ENCODE measurements at places on chromosomes 2 and 18.
A peak's percentile ranks its signal among the peaks of the same experiment; 100 is the strongest.

GRCh38 chr2:237692601-237693290 is 65.4 kb downstream of the LRRFIP1 start:
- DNase-seq, result no peak

GRCh38 chr18:48552130-48552529 is 13.3 kb downstream of the CTIF start:
- no peak for DNase-seq

DNA sequence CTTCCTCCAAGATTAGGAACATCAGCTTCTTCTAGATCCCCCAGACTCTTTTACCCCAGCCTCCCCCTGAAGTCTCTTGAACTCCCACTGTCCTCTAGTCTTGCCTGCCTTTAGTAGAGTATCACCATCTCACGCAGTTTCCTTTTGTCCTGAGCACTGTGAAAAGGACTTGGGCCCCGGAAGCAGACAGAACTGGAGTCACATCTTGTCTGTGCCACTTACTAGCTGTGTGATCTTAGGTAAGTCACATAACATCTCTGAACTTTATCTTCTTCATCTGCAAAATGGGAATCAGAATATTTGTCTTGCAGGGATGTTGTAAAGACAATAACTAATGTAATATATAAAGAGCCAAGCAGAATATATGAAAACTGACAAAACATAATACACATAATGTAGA is 8.4 kb upstream of the TRABD2A start:
- DNase-seq, result no peak

DNA sequence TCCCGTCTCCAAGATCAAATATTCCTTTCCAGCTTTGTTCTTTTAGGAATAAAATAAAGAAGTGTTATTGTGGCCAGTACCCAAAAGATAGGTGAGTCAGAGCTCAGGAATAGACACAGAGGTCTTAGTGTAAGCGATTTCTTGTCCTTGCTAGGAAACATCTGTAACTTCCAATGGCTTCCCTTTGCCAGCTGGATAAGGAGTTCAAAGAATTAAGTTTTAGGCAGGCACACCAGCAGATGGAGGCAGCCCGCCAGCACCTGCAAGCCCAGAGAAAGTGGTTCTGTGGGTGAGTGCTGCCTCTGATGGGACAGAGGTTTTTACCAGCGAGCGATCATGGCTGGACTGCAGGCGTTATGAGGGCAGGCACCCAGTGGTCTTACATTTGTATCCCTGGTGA is 125.4 kb downstream of the MGAT5 start:
- DNase-seq, result no peak

DNA sequence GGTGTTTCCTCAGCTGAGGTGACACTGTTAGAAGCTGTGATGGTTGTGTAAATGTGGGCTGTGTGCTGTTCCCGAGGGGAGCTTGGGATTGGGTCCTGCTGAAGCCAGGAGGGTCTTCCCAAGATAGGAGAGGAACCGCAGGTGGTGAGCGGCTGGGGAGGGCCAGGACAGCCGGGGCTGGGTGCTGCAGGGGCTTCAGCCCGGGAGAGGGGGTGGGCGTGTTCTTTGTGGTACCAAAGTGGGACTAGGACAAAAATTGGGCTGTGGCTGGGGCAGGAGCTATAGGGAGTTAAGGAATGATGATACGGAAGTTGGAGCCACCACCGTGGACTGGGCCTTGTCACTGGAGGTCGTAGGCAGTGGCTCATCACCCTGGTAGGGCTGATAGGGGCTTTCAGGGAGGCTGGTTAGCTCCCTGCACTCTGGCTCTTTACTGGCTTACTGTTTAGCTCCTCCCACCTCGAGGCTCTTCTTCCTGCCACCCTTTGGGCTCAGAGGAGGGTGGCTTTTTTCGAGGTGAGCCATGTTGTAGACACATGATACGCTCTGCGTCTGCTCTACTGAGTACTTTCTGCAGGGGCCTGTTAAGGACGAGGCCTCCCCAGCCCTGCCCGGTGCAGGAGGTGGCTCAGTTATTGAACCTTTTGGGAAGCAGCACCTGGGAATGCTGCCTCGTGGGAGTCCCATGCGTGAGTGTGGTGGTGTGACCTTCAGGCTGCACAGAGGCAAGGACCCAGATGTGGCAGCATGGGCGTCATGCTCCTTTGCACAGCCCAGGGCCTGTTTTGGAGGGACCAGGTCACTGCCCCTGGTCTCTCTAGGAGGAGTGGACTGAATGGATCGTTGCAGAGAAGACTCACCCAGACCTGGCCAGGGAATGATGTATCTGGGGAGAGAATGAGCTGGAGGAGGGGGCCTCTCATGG is 21.6 kb downstream of the ASB1 start:
- DNase-seq, result no peak

GRCh38 chr2:117523267-117523666 is 291.2 kb upstream of the DDX18 start:
- DNase-seq, result no peak

- DNase-seq, result no peak
These were observed 281.1 kb upstream of the MGAT5 start for GRCh38 chr2:133972786-133973185.

DNA sequence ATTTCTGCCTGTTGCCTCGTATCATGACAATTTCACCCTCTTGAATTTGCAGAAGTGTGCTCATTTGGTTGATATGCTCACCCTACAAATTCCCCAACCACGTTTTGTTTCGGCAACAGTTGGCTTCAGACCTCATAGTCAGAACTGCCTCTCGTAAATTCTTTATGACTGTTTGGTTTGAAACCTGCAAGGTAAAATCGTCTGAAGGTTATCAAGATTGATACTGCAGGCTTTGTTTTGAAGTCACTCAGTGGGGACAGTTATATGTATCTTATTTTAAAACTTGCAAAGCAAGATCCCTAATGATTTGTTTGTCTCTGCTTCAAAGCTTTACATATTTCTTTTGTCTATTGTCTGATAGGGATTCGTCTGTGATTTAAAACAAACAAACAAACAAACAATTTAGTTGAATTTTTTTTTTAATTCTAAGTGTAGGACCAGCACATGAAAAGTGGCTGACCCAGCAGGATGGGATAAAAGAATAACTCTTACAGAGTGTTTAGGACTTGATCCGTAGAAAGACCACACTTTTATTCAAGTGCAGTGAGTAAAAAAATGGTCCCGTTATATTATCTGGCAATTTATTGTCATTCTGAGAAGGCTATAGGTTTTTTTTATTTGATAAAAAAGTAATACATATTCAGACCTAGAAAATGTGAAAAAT is 45.7 kb upstream of the MYCN start:
- no peak for DNase-seq

- DNase-seq, result no peak
These were observed 211.6 kb downstream of the ZNF521 start for GRCh38 chr18:25140124-25140961.

GRCh38 chr2:171673905-171674304 is 13.4 kb upstream of the DYNC1I2 start:
- DNase-seq, result no peak

- peak; percentile 83 for DNase-seq
These were observed 73.2 kb downstream of the LRRFIP1 start for GRCh38 chr2:237700512-237701032.

DNA sequence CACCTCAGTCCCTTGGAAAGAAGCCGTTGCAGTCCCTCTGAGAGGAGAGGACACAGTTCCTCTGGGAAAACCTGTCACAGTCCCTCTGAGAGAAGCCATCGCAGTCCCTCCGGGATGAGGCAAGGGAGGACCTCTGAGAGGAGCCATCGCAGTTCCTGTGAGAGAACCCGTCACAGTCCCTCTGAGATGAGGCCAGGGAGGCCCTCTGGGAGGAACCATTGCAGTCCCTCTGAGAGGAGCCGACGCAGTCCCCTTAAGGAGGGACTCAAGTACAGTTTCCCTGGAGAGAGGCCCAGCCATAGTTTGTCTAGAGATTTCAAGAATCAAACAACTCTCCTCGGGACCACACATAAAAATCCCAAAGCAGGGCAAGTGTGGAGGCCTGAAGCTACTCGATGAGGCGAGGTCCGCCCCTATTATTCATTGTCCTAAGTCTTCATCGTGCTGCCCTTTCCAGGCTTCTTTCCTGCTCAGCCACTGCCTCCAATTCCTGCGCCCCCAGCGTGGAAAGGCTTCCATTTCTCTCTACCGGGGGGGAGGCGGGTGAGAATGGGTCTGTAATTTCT is 630 bp upstream of the ZNF512 start:
- no peak for DNase-seq

GRCh38 chr18:36352384-36352783 is 54.9 kb downstream of the FHOD3 start:
- no peak for DNase-seq

GRCh38 chr2:112821142-112821541 is 15.4 kb downstream of the IL1B start:
- no peak for DNase-seq

GRCh38 chr2:154740361-154740760 is 41.9 kb downstream of the KCNJ3 start:
- DNase-seq, result no peak

- DNase-seq, result no peak
These were observed 38.9 kb upstream of the GMCL1 start for GRCh38 chr2:69790601-69790959.

- DNase-seq, result peak; percentile 19
These were observed 8.4 kb upstream of the GPC1 start for GRCh38 chr2:240426845-240427721.

DNA sequence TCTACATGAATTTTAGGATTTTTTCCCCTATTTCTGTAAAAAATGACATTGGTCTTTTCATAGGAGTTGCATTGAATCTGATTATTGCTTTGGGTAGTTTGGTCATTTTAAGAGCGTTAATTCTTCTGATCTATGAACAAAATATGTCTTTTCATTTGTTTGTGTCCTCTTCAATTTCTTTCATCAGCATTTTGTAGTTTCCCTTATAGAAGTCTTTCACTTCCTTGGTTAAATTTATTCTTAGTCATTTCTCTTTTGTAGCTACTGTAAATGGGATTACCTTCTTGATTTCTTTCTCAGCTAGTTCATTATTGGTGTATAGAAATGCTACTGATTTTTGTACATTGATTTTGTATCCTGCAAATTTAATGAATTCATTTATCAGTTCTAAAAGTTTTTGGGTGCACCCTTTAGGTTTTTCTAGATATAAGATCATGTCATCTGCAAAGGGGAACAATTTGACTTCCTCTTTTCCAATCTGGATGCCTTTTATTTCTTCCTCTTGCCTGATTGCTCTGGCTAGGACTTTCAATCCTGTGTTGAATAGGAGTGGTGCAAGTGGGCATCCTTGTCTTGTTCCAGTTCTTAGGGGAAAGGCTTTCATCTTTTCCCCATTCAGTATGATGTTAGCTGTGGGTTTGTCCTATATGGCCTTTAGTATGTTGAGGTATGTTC is 36.6 kb upstream of the AAK1 start:
- DNase-seq, result no peak

- DNase-seq, result no peak
These were observed 4.4 kb upstream of the SPRED2 start for GRCh38 chr2:65436824-65437221.

GRCh38 chr2:165373278-165374010 is 96.1 kb upstream of the CSRNP3 start:
- DNase-seq, result no peak

DNA sequence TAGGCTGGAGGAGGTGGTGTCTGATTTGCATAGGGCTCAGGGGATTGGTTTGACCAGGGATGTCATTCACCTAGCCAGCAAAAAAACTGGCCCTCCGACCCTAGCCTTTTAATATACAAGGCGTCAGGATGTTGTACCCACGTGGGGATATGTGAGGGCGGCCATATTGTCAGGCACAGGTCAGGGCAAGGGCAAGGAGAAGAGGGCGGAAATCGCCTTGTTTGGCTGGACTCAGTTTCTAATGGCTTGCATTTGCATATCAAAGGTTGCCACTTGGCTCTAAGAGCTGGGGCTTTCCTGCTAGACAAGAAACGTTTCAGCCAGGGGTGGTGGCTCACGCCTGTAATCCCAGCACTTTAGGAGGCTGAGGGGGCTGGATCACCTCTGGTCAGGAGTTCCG is 24.9 kb upstream of the PDCL3 start:
- DNase-seq, result no peak

- DNase-seq, result no peak
These were observed 331.6 kb downstream of the KCNS3 start for GRCh38 chr2:18209934-18210639.

- DNase-seq, result no peak
These were observed 368.1 kb downstream of the RPRM start for GRCh38 chr2:153110486-153110885.

- DNase-seq, result no peak
These were observed 89.7 kb upstream of the SEC11C start for GRCh38 chr18:59049721-59050660.

DNA sequence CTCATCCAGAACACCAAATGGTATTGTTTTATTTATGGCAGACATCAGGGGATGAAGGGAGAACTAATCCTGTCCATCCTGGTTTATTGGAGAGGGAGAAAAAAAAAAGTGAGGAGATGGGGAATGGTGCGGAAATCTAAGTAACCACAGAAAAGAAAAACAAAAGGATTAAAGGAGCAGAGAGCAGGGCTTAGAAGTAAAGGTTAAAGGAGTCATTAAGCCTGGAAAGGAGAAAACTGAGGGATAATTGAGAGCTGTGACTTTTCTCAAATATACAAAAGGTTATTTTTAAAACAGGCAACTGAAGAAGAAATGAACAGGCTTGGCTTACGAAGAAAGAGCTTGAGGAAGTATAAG is 127.2 kb upstream of the PPP1CB start:
- no peak for DNase-seq

DNA sequence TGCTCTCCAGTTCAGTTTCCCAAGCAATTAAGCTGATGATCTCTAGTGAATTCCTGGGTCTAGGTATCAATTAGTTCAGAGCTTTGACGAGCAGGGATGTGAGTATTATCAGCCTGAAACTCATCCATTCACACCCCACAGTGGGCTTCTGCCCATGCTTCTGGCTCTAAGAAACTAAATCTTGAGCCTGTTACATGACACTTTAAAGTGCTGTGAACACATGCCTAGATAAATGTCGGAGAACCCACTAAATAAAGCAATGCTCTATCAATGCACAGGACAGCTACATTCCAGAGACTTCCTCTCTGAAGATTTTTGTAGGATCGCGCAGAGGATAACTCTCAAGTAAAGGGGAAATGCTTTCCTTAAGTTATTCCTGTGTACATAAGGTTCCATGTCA is 356.5 kb upstream of the TNP1 start:
- no peak for DNase-seq

DNA sequence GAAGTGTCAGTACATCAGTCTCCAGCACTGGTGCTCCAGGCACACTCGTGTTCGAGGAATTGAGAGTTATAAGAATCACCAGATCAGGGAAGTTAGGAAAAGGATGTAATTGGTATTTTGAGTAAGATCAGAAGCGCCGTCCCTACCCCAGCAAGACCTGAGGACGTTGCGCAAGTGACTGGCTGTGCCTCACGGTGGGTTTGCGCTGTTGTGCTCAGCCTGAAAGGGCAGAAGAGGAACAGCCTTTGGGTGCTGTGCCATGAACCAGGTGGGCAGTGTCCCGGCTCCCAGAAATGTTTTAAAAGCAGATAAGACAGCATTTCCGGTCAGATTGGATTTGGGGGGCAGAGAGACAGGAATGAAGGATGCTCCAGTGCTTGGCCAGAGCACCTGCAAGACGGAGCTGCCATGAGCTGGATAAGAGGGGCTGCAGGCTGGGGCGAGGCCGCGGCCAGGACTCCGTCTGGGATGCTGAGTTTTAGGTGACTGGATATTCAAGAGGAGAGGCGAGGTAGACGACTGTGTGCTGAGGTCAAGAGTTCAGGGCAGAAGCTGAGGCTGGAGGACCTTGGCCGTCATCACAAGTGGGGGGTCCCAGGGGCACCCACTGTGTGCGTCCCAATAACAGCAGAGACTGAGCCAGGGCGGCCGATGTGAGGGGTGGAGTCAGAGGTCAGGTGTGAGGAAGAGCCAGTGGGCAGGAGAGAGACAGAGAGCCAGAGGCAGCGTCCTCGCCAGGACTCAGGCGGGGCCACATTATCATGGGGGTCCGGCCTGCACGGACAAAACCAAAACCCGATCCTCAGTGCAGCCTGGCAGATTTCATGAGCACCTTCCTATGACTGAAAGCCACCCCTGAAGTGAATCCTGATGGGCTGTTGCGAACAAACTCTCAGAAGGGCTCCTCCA is 77.7 kb upstream of the ALKAL2 start:
- no peak for DNase-seq
